GM12892 (cell line): ENCODE measurements at places on chromosomes 12 and 14.
A peak's percentile ranks its signal among the peaks of the same experiment; 100 is the strongest.

- no peak for DNase-seq
These were observed 165.4 kb downstream of the FLRT2 start for GRCh38 chr14:85695300-85695699.

GRCh38 chr12:27637524-27637923 is 58.7 kb upstream of the REP15 start:
- DNase-seq, result no peak

DNA sequence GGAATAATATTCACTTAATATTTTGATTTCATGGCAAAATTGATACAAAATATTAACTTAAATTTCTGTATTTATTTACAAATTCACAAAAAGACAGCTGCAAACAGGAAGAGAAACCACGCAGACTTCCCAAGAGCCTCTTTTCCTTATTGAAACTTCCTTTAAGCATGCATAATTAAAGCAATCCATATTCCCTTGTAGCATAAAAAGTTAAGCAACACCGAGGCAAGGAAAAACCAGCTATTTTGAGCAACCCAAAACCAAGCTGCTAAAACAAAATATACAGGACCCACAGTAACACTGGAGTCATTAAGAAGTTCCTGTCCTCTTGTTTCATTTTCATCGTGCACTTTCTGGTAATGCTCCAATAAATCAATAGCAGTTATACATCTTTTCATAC is 58.0 kb downstream of the EEA1 start:
- no peak for DNase-seq

- DNase-seq, result no peak
These were observed 98.1 kb downstream of the GAS2L3 start for GRCh38 chr12:100671396-100672074.

GRCh38 chr14:55813630-55814029 is 233.6 kb downstream of the KTN1 start:
- no peak for DNase-seq

- no peak for DNase-seq
These were observed 849.8 kb downstream of the TMTC2 start for GRCh38 chr12:83536496-83536895.

DNA sequence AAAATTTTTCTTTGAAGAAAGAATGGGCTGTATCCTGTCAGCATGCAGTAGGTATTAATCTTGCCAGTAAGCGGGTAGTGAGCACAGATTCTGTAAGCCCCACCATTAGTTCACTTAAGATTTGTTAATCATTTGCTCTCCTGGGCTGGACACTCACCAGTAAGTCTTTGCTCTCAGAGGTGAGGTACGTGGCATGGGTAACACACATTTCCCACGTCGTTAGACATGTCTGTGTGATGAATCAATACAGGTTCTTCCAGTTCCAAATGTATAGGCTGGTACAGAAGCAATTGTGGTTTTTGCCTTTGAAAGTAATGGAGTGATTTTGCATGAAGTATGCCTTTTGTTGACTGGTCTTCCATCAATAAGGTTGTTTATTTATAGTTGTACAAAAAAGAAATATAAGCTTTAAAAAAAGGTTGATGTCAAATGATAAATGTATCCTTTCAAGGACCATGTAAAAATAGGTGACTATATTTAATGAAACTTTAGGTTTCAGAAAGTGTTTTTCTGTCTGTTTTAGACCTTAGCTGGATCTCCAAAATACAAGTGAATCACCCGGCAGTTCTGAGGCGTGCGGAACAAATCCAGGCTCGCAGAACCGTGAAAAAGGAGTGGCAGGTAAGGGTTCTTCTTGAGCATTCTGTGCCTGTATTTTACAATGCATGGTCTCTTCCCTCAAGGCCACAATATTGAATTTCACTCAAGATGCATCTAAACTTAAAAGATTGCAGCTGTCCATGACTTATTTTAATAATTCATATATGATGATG is 45.5 kb downstream of the DERA start:
- DNase-seq, result no peak

DNA sequence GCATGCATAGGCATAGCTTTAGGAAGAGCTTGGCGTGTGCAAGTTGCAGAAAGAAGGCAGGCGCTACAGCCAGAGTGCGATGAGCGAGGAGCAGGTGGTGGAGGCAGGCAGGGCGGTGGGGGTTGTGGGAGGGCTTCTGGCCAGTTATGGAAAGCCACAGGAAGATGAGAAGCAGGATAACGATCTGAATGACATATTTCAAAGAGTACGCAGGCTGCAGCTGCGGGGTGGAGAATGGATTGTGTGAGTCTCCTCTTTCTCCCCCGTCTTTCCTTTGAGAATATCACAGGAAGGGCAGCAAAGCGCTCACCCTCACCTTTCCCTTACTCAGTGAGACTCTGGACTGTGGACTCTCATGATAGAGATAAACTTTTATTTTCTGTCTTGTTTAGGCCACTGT is 48.7 kb upstream of the PLXNC1 start:
- DNase-seq, result no peak

- DNase-seq, result no peak
These were observed 513.1 kb downstream of the KCNH5 start for GRCh38 chr14:62532181-62532580.

GRCh38 chr12:27460471-27460978 is 14.0 kb downstream of the SMCO2 start:
- no peak for DNase-seq

- DNase-seq, result no peak
These were observed 116.4 kb downstream of the PRICKLE1 start for GRCh38 chr12:42473130-42473529.

DNA sequence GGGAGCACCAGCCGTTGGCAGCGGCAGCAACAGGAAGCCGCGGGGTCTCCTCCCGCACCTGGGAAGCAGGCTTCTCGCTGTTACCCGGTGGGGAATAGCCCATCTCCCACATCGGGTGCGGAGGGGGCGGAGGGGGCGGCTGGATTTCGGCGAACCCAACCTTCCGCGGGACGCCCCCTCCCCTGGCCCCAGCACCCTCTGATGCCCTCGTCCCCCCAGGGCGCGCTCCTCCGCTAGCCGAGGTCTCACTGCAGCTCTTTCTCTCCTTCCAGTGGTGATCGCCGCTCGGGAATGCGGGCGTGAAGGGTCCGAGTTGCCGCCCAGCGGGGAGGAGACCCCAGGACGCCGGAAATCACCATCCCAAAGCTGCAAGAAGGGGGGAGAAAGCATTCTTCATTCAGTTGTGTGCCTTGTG is 303 bp downstream of the SAMD4A start:
- no peak for DNase-seq

DNA sequence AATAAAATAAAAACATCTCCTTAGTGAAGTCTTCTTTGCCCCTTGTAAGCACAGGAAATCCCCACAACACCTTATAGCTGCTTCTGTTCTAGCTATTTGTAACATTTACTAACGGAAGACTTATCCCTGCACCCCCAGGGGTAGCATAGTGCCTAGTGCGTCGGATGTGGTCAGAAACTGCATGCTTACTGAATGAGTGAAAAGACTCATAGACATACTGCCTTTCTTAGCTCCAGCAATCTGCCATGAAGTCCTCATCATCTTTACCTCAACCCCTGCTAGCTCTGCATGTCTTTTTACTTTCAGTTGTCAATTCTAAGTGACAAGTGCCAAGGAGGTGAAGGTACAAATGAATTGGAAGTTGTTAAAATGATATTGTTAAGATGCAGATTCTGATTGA is 12.9 kb downstream of the RIOX1 start:
- no peak for DNase-seq

- no peak for DNase-seq
These were observed 64.0 kb downstream of the SMOC1 start for GRCh38 chr14:69943084-69943780.

DNA sequence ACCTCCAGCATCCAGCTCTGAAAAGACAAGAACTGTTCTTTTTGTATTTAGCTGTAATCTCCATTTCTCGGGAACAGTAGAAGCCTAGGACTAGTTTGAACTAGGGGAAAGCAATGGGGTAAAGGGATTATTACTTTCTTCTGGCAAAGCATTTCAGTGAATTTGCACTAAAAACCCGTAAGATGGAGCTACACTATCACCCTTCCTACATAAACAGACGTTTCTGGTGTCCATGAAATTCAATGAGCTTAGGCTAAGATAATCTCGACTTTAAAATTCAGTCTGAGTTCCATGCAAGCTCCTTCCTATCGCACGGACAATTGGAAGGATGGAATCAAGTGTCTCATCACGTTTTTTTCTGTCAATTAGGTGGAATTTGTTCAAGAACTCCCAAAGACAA is 24.0 kb downstream of the ACSM4 start:
- no peak for DNase-seq

DNA sequence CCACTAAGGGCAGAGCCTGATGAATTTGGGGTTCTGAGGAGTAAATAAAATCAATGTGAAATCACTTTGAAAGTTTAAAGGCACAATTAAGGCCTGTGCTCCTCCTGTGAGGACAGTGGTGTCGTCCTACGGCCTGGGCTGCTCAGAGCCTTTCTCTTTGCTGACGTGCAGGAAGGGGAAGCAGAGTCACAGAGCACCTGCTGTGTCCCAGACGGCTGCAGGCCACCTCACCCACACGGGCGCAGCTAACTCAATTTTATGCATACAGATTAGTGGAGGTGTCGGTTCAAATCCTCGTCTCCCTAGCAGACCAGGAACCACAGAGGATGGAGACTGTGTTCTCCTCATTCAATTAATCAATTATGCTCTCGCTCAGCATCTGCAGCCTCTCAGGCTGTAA is 11.4 kb upstream of the DLK1 start:
- DNase-seq, result no peak

DNA sequence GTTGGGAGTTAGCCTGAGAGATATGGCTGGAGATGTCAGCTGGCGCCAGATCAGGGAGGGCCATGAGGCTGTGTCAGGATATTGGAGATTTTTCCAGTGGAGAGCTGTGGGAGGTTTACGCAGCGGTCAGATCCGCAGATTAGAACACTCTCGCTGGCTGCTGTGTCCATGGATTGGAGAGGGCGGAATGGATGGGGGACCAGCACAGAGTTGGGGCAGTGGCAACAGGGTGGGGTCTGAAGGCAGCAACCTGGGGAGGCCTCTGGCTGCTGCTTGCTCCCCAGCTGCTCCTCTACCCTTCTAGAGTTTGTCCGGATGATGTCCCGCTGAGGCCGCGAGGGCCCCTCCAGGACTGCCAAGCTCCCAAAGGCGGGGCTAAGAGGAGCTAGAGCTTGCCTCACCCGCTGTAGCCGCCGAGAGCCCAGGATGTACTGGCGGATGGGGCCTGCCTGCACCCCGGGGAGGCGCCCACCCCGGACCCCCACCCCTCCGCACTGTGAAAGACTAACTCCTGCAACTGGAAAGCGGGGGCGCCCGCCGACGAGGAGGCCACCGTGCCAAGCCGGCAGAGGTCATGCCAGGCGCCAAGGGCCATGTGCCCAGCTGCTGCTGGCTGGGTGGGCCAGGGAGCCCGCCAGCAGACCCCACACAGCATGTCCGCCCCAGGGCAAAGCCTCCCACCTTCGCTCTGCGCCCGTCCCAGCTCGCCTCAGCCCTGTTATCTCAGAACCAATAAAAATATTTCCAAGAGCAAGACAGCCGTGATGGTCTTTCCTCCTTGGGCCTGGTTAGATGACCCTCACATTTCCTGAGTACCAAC is 20.2 kb upstream of the MLEC start:
- DNase-seq, result no peak

GRCh38 chr12:94187361-94187760 is 39.0 kb downstream of the PLXNC1 start:
- no peak for DNase-seq

DNA sequence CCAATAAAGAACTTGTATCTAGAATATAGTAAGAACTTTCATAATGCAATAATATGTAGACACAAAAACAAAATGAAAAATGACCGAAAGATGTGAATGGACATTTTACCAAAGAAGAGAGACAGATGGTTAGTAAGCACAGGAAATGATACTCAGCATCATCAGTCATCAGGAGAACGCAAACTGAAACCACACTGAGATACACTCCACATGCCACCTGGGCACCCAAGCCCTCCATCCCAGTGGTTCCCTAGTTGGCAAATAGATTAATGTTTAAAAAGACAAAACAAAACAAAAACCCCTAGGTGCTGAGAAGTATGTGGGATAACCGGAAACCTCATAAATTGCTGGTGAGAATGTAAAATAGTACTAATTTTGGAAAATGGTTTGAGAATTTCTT is 26.8 kb upstream of the VPS33A start:
- peak; percentile 23 for DNase-seq

- no peak for DNase-seq
These were observed 179.9 kb upstream of the ATF7IP start for GRCh38 chr12:14185427-14186192.

GRCh38 chr14:76902591-76902990 is 76.4 kb downstream of the LRRC74A start:
- DNase-seq, result no peak

DNA sequence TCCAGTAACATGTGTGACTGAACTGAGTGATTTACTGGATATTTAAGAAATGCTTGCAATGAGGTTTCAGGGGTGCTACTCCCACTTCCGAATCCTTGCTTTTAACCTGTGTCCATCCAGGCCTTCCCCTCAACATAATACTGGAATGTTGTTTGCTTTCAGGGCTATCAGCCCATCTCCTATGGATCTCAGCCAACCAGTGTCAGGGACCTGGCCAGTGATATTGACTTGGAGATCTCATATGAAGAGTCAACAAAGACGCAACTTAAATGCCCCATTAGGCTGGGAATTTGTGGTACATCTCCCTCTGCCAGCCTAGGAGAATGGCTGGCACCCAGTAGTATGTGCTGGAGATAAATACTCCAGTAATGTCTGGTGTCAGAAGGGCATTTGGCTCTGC is 889 bp upstream of the IFT43 start:
- DNase-seq, result no peak

DNA sequence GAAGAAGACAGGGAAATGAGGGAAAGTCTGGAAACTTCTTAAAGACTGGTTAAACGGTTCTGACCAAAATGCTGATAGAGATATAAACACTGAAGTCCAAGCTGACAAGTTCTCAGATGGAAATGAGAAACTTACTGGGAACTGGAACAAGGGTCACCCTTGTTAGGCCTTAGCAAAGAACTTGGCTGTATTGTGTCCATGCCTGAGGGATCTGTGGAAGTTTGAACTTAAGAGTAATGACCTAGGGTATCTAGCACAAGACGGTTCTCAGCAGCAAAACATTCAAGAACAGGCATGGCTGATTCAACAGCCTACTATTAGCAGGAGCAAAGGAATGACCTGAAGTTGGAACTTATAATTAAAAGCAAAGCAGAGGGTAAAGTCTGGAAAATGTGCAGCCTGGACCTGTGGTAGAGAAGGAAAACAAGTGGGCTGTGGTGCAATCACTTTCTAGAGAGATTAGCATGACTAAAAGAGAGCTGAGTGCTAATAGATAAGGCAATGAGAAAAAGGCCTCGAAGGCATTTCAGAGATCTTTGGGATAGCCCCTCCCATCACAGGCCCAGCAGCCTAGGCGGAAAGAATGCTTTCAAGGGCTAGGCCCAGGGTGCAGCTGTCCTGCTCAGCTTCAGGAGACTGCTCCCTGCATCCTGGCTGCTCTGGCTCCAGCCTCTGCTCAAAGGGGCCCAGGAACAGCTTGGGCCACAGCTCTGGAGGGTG is 60.3 kb downstream of the ATP2B1 start:
- no peak for DNase-seq

- DNase-seq, result no peak
These were observed 46.5 kb upstream of the PTCSC3 start for GRCh38 chr14:36222952-36223468.

DNA sequence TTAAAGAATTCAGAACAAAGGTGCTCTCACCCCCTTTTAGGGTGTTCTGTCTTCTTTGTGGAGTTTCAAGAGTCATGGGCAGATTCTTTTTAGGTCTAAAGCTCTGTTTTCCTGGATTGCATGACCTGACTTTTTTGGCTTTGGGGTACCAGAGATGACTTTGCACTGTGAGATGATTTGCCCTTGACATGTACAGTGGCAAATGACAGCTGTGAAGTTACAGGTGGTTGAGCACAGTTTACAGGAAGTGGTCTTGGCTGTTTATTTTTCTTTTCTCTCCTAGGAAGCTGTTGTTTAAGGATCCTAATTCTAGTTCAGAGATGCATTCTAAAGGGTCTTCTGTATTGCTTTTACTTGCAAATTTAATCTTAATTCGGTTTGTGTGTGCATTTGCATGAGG is 83.8 kb upstream of the METAP2 start:
- DNase-seq, result no peak
